Activated CD8-positive, alpha-beta memory T cell treated with anti-CD3 and anti-CD28 coated beads, Interleukin-2, amount 10 ng/mL, durations not matched to agents 7 days and 5 days (primary cell): ENCODE measurements at places on chromosomes 4 and X. TPM values are rescaled to one million over a fixed set of nuclear protein-coding genes. Genes with fewer than 3 reads are reported as not detected.
A peak's percentile ranks its signal among the peaks of the same experiment; 100 is the strongest.

DNA sequence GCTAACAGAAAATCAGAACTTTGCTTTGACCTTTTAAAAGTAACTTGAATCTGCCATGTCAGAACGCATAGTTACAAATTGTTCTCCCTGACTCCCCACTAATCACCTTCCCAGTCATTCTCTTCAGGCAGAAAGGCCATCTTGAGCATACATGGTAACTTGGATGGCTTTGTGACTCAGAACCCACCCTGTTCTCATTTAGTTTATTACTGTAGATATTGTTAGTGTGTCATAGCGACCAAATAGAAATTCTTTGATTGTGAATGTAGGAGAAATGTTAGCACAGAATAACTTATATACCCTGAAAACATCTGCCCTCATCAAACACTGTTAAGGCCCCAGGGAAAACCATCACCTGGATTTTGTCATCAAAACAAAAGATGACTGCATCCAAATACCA lies 382.0 kb downstream of the MAGEB5 start:
- no peaks in the 10 kb centered on the region for H3K27me3 ChIP-seq
- no peaks in the 10 kb centered on the region for H3K4me1 ChIP-seq
- no peak overlapping the region for H3K27ac ChIP-seq
- no peaks in the 10 kb centered on the region for H3K36me3 ChIP-seq
- DNase-seq, result no peak

GRCh38 chr4:52982255-52982945 lies 120.3 kb downstream of the RASL11B start:
- H3K27me3 ChIP-seq, result no peaks in the 10 kb centered on the region
- H3K36me3 ChIP-seq, result no peaks in the 10 kb centered on the region
- H3K4me3 ChIP-seq, result no peak overlapping the region
- no peak for DNase-seq
- H3K27ac ChIP-seq, result no peak overlapping the region

DNA sequence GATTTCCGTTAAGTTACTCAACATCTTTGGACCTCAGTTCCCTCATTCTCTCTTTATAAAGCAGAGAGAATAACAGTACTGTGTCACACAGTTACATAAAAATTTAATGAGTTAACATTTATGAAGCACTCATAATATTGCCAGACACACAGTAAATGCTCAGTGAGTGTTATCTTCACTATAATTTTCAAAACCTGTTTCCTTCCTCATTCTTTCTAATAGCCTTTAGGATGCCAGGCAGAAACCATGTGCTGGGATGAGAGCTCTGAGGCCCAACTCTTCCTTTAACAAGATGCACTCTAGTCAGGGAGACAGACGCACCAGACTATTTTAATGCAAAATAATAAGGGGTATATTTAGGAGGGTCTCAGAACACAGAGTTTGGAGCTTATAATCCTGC lies 208.2 kb downstream of the STK32B start:
- H3K36me3 ChIP-seq, result no peaks in the 10 kb centered on the region
- H3K4me3 ChIP-seq, result no peak overlapping the region
- no peak overlapping the region for H3K27ac ChIP-seq

DNA sequence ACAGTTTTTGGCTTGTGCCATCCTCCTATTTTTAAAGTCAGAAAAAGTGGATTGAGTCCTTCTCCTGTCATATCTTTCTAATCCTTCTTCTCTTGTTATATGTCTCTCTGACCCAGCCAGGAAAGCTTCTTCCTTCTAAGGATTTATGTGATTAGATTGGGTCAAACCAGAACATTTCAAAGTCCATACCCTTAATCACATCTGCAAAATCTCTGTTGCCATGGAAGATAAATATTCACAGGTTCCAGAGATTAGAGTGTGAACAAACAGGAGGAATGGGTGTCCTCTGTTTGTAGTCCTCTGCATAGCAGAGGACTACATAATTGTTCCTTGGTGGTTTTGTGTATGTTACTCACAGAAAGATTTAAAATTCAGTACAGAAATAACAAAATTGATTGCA lies 421.2 kb downstream of the EPHA5 start:
- no peak for DNase-seq
- H3K4me3 ChIP-seq, result no peak overlapping the region
- no peaks in the 10 kb centered on the region for H3K4me1 ChIP-seq

DNA sequence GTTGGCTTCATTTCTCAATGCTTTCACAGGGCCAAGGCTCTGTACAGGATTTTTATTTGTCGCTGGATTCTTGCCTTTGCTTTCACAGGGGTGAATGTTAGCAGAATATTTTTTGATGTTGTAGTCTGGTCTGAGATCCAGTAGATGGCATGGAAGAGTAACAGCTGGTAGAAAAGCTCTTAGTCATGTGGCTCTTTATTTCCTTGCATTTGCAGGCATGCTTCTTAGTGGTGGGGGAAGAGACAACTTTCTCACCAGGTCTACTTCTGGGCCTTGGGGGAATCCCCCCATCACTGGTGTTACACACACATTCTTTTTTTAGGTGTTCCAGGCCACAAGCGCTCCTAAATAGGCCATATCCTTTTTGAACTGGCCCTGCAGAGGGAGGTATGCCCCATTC lies 58.2 kb upstream of the DKK2 start:
- no peak overlapping the region for H3K27ac ChIP-seq
- no peaks in the 10 kb centered on the region for H3K27me3 ChIP-seq
- no peak overlapping the region for H3K4me3 ChIP-seq
- H3K4me1 ChIP-seq, result no peaks in the 10 kb centered on the region
- DNase-seq, result no peak

The SOX3 gene
- not detected for total RNA-seq

DNA sequence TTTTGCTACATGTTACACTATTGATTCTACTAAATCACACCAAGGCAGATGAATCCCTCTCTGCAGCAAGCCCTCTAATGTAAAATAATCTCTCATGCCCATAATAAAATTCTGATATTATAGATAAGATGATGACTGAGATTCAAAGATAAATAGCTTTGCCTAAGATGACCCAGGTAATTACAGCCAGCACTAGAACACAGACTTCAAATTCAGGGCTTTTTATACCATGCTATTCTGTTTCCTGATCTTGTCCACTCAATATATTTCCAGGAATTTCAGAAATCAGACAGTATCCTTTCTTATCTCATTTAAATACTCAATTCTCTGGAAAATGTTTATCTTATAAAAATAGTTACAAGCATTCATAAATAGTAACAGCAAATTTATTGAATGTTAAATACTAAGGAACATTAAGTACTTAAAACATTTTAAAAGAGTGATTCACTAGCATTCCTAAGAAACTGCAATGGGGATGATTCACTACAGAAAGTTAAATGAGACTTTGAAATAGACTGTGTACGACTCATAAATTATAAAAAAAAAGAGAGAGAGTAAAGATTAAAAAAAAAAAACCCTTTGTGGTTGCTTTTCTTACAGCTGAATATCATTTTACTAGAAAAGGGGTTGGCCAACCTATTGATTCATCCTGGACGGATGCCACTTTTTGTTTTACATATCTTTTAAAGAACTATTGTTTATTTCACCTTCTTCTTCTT lies 45.8 kb upstream of the IL21 start:
- DNase-seq, result no peak
- H3K4me1 ChIP-seq, result peaks cover 40% of the 10 kb centered on the region
- H3K36me3 ChIP-seq, result peaks cover 4% of the 10 kb centered on the region
- H3K27ac ChIP-seq, result peak overlapping the region; percentile 12
- H3K27me3 ChIP-seq, result peaks cover 8% of the 10 kb centered on the region

- no peak overlapping the region for H3K27ac ChIP-seq
- no peaks in the 10 kb centered on the region for H3K4me1 ChIP-seq
- no peak overlapping the region for H3K4me3 ChIP-seq
- DNase-seq, result no peak
These were observed 17.6 kb upstream of the DMP1 start for GRCh38 chr4:87632469-87632868.

DNA sequence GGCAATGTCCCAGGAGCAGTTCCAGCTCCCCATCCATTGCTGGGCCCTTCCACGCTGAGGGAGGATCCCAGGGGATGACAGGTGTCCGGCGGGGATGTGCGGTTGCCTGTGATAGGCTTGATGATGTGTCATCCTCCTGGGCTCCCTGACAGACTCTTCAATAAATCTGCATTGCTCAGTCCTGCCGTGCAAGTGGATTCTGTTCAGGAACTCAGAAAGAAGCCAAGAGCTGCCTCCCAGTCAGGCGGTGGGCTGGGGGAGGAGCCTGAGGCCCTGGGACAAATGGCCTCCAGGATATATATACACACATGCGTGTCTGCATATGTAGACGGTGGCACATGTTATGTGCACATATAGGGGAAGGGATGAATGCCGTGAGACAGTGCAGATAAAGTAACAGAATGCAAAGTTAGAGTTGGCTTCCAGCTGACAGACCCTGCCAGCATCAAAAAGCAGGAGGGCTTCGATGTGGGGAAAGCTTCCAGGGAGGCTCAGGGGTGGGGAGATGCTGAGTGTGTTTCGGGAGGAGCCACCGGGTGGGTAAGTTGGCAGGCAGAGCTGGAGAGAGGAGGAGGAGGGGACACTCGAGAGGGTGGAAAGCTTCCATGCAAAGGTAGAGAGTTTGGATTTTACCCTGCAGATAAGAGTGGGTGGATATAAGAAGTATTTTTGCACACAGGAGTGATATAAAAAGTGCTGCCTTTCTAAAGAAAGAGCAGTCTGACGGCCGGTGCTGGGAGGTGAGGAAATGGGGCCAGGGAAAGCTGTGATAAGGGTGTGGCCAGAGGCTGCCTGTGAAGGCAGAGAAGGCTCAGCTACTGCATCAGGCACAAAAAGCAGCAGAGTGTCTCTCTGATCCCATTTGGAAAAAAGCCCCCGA lies 28.5 kb upstream of the CRMP1 start:
- no peaks in the 10 kb centered on the region for H3K4me1 ChIP-seq
- peaks cover 6% of the 10 kb centered on the region for H3K27me3 ChIP-seq
- no peak overlapping the region for H3K4me3 ChIP-seq

- H3K27me3 ChIP-seq, result no peaks in the 10 kb centered on the region
- no peak overlapping the region for H3K27ac ChIP-seq
- no peaks in the 10 kb centered on the region for H3K36me3 ChIP-seq
- H3K4me3 ChIP-seq, result no peak overlapping the region
These were observed 54.7 kb upstream of the TRPC5 start for GRCh38 chrX:112137276-112137675.

The SULT1E1 gene
- total RNA-seq, result not detected

The CLCN5 gene
- 5.3 TPM for total RNA-seq

The CYSLTR1 gene
- 2.1 TPM for total RNA-seq

The DYNLT3 gene
- total RNA-seq, result 12.7 TPM

The PABPC1L2A gene
- not detected for total RNA-seq
